ENCODE measurements at places on chromosomes 5 and 9.

DNA sequence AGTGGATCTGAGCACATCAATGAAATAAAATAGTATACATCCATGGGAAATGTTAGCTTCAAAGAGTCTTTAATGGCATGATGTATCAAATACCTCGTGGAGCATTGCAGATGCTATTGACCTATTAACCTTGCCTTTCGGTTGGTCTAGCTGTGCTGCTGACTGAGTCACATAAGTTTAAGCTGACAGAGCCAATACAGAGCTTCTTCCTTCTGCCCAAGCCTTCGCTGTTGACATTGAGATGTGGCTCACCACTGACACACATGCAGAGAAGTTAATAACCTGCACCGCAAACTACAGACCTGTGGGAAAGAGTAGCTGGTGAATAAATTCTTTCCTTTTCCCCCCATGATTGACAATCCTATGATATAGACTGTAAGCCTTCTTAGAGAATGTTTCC lies 78.2 kb downstream of the LURAP1L start:
- no peak for DNase-seq

DNA sequence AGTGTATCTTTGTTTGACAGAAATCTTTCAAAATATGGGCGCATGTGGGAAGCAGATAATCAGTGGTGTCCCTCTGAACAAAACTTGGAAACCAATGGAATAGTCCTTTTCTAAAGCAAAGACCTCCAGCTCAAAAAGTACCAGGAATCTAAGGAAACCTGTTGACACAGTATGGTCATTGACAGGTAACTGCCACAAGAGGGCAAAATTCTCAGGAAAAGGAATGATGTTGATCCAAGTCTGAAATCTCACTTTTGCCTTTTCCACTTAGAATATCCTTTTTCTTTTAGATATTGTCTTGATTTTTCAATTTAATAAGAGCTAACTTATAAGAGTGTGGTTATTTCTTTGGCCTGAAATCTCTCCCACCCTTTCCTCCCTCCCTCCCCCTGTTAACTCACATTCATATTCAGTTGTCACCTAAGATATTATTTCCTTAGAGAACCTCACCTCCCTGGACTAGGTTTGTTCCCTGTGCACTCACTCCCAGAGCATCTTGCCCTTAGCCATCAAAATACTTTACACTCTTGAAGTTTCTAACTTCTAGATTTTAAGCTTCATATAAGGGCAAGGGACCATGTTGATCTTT lies 59.0 kb upstream of the BARX1 start:
- no peak for DNase-seq

- no peak for DNase-seq
These were observed 497.0 kb upstream of the GRAMD2B start for GRCh38 chr5:125926172-125926571.

DNA sequence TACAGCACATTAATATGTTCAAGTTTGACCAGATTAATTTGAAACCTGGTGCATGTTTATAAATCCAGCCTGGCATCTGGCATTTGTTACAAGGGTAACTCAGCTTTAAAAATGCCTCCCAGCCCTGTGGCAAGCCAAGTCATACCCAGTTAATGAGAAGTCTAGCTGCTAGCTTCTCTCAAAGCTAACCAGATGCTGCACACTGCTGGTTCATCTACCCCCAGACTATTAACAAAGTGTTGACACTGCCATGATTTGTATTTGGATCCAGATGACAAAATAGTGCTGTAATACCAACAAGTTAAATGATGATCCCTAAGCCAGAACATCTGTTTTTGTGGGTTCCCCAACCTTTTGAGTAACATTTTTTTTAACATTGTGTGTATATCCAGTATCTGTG lies 573.7 kb upstream of the DAB2 start:
- no peak for DNase-seq

- DNase-seq: no peak
These were observed 136.0 kb upstream of the TBC1D2 start for GRCh38 chr9:98391406-98391805.

DNA sequence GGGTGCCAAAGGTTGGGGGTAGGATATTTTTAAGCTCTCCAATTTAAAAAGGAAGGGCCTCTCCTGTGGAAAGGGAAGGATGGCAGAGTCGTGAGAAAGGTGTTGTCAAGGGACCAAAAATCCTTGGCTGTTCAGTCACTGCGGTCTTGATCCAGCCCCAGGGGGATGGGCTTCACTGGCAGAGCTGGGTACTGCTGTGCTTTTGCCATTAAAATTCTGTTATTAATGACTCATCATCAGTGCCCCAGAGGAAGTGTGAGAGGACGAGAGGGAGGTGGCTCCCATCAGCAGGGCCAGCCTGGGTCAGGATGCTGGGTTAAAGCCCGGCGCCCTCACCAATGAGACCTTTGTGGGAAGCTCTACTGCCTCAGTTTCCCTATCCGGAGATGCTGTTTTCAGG lies 16.7 kb downstream of the PCDH12 start:
- DNase-seq: no peak

- DNase-seq: no peak
These were observed 147.1 kb downstream of the ZNF608 start for GRCh38 chr5:124599028-124599973.

- DNase-seq: no peak
These were observed 172.8 kb downstream of the CARTPT start for GRCh38 chr5:71891856-71892255.

DNA sequence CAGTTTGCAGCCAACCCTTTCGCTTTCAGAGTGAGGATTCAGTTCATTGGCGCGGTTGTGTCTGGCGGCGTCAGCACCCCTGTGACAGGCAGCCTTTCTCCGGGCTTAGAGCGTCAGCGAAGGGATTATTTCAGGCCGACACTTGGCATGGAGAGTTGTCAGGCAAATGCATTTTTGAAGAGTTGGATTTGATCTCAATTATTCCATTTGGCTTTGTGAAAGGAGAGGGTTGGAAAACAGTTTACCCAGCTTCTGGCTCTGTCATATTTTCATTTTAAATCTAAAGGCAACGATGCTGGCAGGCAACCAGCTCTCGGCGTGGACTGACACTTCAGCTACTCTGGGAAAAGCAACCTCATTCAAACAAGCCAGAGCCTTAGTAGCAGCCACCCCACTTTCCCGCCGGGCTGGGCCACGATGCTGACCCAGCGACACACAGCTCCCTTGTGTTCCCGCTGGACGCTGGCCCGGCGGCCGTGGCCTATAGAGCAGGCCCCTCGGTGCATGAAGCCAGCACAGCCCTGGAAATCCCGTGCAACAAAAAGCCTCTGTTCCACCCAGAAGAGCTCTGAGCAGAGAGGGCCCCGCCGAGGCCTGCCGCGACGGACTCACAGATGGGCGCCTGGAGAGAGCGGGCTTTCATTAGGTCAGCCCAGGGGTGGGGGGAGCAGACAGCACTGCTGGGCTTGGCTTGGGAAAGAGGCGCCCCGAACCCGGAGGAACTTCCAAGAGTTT lies 28.9 kb upstream of the LPCAT1 start:
- no peak for DNase-seq

- DNase-seq: no peak
These were observed 6.4 kb upstream of the JMY start for GRCh38 chr5:79229357-79230174.

DNA sequence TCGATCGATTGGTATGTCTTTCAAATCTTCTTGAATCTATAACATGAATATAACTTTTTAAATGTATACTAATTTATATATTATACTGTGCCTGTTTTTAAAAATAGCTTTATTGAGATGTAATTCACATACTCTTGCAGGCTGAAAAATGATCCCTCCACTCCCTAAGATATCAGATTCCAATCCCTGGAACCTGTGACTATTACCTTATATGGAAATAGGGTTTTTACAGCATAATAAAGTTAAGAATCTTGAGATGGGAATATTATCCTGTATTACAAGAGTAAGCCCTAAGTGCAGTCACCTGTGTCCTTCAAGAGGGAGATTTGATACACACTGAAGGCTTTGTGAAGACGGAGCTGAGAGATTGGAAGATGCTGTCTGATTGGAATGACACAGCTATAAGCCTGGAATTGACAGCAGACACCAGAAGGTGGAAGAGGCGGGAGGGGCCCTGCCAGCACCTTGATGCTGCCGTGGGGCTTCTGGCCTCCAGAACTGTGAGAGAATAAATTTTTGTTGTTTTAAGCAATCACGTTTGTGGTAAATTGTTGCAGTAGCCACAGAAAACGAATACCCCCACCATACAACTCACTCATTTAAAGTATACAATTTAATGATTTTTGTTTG lies 161.3 kb downstream of the RMI1 start:
- DNase-seq: no peak

- no peak for DNase-seq
These were observed 6.1 kb upstream of the OTP start for GRCh38 chr5:77644371-77645157.
